Stimulated activated CD4-positive, alpha-beta T cell treated with anti-CD3 and anti-CD28 coated beads, Interleukin-15, amount 100 ng/mL, for 1 hour (primary cell): ENCODE measurements at places on chromosomes 7 and 10.

DNA sequence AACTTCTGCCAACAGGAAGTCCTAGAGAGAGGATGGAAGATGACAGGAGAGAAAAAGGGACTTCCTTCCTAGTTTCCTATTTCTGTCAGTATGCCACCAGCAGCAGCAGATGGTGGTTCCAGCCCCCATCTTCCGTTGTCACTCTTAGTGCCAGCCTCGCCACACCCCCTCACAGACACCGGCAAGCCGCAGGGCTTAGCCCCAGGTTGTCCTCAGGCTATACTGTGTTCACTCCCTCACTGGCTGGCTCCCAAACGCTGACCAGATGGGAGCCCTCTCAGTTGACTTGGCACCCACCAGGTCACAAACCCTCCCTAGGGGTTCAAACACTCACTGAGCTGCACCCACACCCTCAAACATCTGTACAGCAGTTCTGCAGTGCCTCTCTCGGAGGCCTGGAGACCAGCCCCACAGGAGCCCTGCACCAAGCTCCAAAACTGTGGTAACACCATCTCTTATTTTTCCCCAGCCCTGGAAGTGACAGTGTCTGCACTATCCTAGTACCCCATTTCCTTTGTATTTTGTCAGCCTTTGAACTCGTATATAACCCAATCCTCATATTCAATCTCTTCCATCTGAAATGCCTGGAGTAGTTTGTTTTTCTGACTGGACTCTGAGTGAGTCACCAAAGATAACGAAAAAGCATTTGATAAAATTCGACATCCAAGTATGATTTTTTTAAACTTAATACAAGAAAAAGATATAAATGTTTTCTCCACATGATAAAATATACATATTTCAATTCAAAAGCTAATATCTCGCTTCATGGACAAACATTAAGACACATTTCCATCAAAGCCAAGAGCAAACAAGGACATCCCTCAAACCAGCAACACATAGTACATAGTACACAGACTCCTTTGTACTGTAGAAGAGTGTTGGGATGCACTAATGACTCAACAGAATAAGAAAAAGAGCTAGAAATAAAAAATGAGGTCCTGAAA, 34.5 kb downstream of the SMURF1 start:
- DNase-seq = no peak

- no peak for DNase-seq
Measured at GRCh38 chr7:15723841-15724240, 37.4 kb upstream of the MEOX2 start.

GRCh38 chr7:24054236-24054635, 229.8 kb upstream of the NPY start:
- no peak for DNase-seq

DNA sequence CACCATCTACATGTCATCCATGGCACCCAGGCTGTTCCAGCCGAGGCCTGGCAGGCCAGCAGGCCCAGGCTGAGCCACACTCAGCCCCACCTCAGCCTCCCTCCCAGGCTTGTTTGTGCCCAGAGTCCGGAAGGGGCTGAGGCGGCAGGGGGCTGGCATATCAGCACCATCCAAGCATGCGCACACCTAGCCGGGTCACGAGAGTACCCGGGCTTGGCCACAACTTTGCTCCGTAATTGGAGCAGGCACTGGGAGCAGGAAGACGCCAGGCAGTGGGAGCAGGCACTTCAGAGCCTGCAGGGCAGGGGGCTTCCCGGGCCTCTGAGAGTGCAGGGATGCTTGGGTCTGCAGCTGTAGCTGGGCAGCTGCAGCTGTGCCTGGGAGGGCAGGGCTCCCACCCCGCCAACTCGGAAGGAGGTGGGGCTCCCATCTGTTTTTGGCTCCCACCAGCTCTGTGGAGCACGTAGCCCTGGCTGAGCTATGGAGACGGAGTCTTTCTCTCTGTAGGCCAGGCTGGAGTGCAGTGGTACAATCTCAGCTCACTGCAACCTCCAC, 15.2 kb upstream of the TSPAN15 start:
- no peak for DNase-seq
